Neuronal stem cell (in vitro differentiated cells): ENCODE measurements at places on chromosomes 1 and 21.

DNA sequence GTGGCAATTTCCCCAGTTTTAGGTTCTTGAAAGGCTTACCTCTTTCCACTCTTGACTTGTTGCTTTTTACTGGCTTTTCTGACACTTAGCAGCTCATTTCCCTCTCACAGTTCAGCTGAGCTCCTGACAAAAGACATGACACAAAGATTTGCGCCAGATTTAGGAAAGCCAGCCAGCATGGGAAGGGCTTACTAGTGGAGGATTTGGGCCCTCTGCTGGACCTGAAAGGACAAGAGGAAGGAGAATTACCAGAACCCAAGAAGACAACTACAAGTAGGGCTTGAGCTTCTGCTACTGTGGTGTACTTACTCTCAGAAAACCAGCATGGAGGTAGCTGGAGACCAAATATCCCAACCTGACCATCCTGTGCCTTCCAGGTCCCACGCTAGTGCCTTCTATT lies 784.5 kb downstream of the BRINP3 start:
- no peak for DNase-seq
- H3K27ac ChIP-seq, result no peak overlapping the region
- no peaks in the 10 kb centered on the region for H3K27me3 ChIP-seq
- H3K4me3 ChIP-seq, result no peak overlapping the region
- no peaks in the 10 kb centered on the region for H3K36me3 ChIP-seq

DNA sequence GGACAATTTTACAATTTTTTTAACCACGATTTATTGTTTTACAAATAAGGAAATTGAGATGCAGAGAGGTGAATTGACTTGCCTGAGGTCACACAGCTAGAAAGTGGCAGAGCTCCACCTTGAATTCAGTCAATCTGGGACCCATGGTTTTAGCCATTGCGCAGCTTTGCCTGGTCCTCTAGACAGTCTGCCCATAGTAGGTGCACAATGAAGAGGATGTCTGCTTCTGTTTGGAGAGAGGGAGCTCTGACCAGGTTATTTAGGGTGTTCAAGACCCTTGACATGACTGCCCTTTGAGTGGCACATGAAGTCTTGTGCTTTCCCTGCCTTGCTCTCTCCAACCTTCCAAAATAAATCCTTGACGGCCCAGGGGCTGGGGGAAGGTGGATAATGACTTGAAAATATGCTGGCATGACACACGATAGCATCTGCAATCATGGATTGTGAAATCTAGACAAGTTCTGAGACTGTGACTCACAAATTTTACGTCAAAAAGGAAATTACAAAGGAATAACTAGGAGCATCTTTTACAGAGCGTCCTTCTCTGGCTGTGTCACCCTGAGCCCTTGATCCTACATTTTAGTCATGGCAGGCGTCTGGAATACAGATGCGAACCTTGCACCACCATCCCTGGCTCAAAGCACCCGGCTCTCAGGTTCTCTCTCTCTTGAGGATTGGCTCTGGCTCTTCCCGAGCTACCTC lies 26.2 kb upstream of the ID3 start:
- no peaks in the 10 kb centered on the region for H3K4me1 ChIP-seq
- no peaks in the 10 kb centered on the region for H3K36me3 ChIP-seq
- no peak overlapping the region for H3K27ac ChIP-seq
- no peak overlapping the region for H3K4me3 ChIP-seq

- no peak overlapping the region for H3K27ac ChIP-seq
- no peak for DNase-seq
- no peaks in the 10 kb centered on the region for H3K36me3 ChIP-seq
- H3K4me3 ChIP-seq, result no peak overlapping the region
- no peaks in the 10 kb centered on the region for H3K27me3 ChIP-seq
These were observed 14.3 kb upstream of the LRP8 start for GRCh38 chr1:53341961-53342707.

GRCh38 chr1:211813590-211813989 lies 17.0 kb downstream of the LPGAT1 start:
- no peak for DNase-seq
- no peaks in the 10 kb centered on the region for H3K4me1 ChIP-seq
- H3K4me3 ChIP-seq, result no peak overlapping the region

GRCh38 chr1:221783437-221783836 lies 41.5 kb upstream of the DUSP10 start:
- no peaks in the 10 kb centered on the region for H3K36me3 ChIP-seq
- no peaks in the 10 kb centered on the region for H3K4me1 ChIP-seq
- H3K27ac ChIP-seq, result no peak overlapping the region
- no peak overlapping the region for H3K4me3 ChIP-seq
- H3K27me3 ChIP-seq, result no peaks in the 10 kb centered on the region
- DNase-seq, result no peak

DNA sequence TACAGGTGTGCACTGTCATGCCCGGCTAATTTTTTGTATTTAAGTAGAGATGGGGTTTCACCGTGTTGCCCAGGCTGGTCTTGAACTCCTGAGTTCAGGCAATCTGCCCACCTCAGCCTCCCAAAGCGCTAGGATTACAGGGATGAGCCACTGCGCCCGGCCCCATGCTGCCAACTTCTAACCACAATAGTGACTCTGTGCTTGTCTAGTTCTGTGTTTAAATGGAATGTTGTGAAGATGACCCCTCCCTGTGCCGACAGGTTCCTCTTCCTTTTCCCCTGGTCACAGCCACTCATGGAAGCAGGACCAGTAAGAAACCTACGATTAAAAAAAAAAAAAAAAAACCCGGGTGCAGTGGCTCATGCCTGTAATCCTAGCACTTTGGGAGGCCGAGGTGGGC lies 4.7 kb downstream of the MAP1LC3C start:
- H3K27me3 ChIP-seq, result no peaks in the 10 kb centered on the region
- no peak overlapping the region for H3K27ac ChIP-seq
- no peak overlapping the region for H3K4me3 ChIP-seq
- no peak for DNase-seq

- H3K27ac ChIP-seq, result peak within 1 kb of the TSS; percentile 98
- DNase-seq, result peak; percentile 97
- H3K36me3 ChIP-seq, result peaks cover 7% of the 10 kb centered on the region
- peak within 1 kb of the TSS; percentile 99 for H3K4me3 ChIP-seq
These were observed at the start of gene MEX3A for GRCh38 chr1:156082309-156083091. MEX3A (minus strand) TSS chr1:156082465; CDS start chr1:156081998, 467 bp downstream.

DNA sequence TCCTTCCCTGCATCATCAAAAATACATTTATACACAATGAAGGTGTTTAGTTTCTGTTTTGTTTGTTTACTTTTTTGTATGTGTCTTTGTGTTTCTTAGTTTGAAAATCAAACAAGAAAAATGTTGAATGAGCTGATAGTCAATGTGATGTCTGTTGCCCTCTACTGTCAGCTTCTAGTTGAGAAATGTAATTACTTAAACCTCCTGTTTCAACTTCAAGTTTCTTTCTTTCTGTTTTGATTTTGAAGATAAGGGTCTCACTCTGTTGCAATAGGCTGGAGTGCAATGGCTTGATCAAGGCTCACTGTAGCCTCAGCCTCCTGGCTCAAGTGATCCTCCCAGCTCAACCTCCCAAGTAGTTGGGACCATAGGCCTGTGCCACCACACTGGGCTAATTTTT lies 37.5 kb downstream of the SPTA1 start:
- DNase-seq, result no peak
- no peak overlapping the region for H3K4me3 ChIP-seq
- H3K4me1 ChIP-seq, result no peaks in the 10 kb centered on the region
- no peaks in the 10 kb centered on the region for H3K27me3 ChIP-seq
- no peaks in the 10 kb centered on the region for H3K36me3 ChIP-seq

DNA sequence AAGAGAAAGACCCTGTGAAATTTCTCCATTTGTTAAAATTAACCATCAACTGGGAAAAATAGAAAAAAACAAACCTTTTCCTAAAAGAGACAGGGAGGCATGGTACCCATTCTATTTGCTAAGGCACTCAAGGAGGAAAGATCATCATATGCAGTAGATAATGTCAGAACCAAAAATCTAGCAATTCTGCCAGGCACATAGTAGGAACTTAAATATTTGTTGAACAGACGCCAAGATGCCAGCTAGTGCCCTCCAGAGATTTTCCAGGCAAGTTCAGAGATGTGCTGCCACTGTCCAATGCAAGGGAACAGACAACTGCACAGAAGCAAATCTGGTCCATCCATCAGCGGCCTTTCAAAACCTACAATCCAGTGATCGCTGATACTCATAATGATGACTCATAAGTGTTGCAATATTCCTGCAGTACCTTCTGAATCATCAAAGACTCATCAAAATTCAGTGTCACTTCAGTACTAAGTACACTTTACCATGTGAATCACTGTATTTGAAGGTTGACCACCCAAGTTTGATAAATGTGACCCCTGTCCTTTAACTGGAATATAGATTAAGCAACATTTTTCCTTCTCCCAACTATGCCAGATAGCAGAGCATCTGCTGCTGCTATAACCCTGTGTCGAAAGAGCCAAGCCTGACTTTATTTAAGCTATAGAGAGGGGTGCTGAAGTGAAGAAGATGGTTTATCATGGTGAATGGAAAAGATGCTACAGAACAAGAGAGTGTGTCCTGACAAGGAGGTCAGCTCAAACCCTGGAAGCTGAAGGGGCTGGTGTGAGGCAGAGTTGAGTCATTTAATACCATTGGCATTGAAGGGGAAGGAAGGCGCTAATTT lies 99.1 kb downstream of the MT1HL1 start:
- H3K4me1 ChIP-seq, result no peaks in the 10 kb centered on the region
- peaks cover 20% of the 10 kb centered on the region for H3K36me3 ChIP-seq
- DNase-seq, result no peak
- no peak overlapping the region for H3K27ac ChIP-seq
- H3K4me3 ChIP-seq, result no peak overlapping the region

- H3K36me3 ChIP-seq, result no peaks in the 10 kb centered on the region
- H3K27me3 ChIP-seq, result no peaks in the 10 kb centered on the region
- DNase-seq, result no peak
- H3K4me1 ChIP-seq, result no peaks in the 10 kb centered on the region
These were observed 29.5 kb downstream of the TLCD4 start for GRCh38 chr1:95146637-95147036.

GRCh38 chr1:150005606-150006005 lies 4.9 kb downstream of the OTUD7B start:
- H3K4me1 ChIP-seq, result peaks cover 2% of the 10 kb centered on the region
- no peaks in the 10 kb centered on the region for H3K27me3 ChIP-seq
- no peak for DNase-seq
- no peak overlapping the region for H3K4me3 ChIP-seq
- no peak overlapping the region for H3K27ac ChIP-seq

GRCh38 chr1:20590306-20590777 lies 1.4 kb downstream of the CDA start:
- H3K4me3 ChIP-seq, result no peak overlapping the region
- H3K36me3 ChIP-seq, result no peaks in the 10 kb centered on the region
- H3K27ac ChIP-seq, result no peak overlapping the region
- H3K27me3 ChIP-seq, result peaks cover 43% of the 10 kb centered on the region
- no peaks in the 10 kb centered on the region for H3K4me1 ChIP-seq
- no peak for DNase-seq

GRCh38 chr1:27003745-27004470 lies 8.7 kb downstream of the TENT5B start:
- H3K27me3 ChIP-seq, result no peaks in the 10 kb centered on the region
- H3K4me3 ChIP-seq, result no peak overlapping the region
- no peak for DNase-seq
- peak overlapping the region; percentile 27 for H3K27ac ChIP-seq
- peaks cover 56% of the 10 kb centered on the region for H3K4me1 ChIP-seq
- peaks cover 36% of the 10 kb centered on the region for H3K36me3 ChIP-seq

DNA sequence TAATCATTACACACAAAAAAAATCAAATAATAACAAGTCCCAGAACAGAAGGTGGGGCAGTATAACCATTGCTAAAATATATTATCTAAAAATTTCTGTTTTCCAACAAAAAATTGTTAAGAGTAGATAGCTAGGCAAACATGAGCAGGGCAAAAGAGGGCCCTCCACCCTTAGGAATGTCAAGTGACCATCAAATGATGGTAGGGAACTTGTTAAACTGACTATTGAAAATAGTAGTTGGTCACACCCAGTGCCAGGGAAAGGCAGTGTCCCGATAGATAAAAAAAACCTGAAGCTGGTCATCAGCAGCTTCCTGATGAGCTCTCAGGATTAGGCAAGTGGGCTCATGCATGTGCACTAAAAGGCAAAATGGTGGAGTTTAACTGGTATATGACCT lies 18.4 kb upstream of the COP1 start:
- H3K36me3 ChIP-seq, result no peaks in the 10 kb centered on the region
- H3K27ac ChIP-seq, result no peak overlapping the region
- no peaks in the 10 kb centered on the region for H3K4me1 ChIP-seq
- no peak overlapping the region for H3K4me3 ChIP-seq
- DNase-seq, result no peak
- no peaks in the 10 kb centered on the region for H3K27me3 ChIP-seq

- H3K27ac ChIP-seq, result no peak overlapping the region
- no peaks in the 10 kb centered on the region for H3K27me3 ChIP-seq
- H3K36me3 ChIP-seq, result no peaks in the 10 kb centered on the region
- no peaks in the 10 kb centered on the region for H3K4me1 ChIP-seq
- H3K4me3 ChIP-seq, result no peak overlapping the region
These were observed 59.9 kb upstream of the ZSWIM5 start for GRCh38 chr1:45266151-45266801.

- no peak overlapping the region for H3K27ac ChIP-seq
- H3K36me3 ChIP-seq, result no peaks in the 10 kb centered on the region
- no peak for DNase-seq
- peaks cover 53% of the 10 kb centered on the region for H3K27me3 ChIP-seq
These were observed 4.6 kb downstream of the LMX1A start for GRCh38 chr1:165351863-165352441.

- H3K4me1 ChIP-seq, result peaks cover 4% of the 10 kb centered on the region
- H3K27ac ChIP-seq, result no peak overlapping the region
- DNase-seq, result no peak
- H3K4me3 ChIP-seq, result no peak overlapping the region
These were observed 299.2 kb downstream of the PBX1 start for GRCh38 chr1:164858096-164858632.
